AG10803 (cell line): ENCODE measurements at places on chromosomes 5 and 9.

- DNase-seq = peak; percentile 77
Observed at GRCh38 chr9:76701441-76702039, 62.7 kb upstream of the PCA3 start.

DNA sequence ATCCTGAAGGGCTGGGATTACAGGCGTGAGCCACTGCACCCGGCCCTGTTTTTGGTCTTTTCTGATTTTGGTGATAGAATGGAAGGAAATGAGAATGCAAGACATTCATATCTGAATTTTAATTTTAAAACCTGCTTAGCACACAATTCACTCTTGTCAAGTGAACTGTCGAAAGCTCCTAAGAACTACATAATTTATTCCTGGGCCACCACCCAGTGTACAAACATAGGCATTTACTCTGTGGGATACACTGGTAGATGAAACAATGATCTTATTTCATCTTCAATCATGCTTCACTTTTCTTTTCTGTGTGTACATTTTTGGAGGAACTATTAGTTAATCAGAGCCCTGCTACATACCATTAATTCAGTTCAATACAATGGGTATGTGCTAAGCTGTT lies 227.3 kb downstream of the EBF1 start:
- no peak for DNase-seq

- no peak for DNase-seq
Observed at GRCh38 chr5:40801771-40802562, 3.8 kb upstream of the PRKAA1 start.

DNA sequence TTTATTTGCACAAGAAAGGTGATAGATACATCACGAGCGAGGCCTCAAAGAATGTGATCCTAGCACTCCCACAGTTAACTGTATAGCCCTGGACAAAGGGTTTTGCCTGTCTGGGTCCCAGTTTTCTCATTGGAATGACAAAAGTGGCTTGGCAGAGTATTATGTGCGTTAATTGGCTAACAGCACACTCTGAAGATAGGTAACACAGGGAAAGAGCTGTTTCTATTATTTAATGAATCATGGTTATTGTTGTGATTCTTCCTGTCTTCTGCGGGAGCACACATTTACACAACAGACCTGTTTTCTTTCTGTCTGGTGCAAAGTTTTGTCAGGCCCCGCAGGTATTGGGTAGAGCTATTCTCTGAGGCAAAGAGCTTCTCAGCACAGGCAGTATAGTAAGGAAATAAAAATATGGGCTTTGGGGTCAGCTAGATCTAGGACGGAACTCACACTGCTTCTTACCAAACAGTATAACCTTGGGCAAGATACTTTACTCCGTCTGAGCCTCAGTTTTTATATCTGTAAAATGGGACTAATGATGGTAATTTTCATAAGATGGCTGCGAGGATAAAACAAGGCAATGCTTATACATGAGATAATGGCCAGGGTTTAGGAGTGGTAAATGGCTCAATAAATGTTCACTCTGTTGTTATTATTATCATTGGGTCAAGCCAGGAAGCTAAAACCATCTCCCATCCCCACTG lies 78.9 kb downstream of the PLAC8L1 start:
- DNase-seq = no peak

GRCh38 chr5:164185000-164185399 lies 679.6 kb downstream of the MAT2B start:
- no peak for DNase-seq

GRCh38 chr5:154779105-154779504 lies 23.9 kb downstream of the LARP1 start:
- DNase-seq = peak; percentile 84

DNA sequence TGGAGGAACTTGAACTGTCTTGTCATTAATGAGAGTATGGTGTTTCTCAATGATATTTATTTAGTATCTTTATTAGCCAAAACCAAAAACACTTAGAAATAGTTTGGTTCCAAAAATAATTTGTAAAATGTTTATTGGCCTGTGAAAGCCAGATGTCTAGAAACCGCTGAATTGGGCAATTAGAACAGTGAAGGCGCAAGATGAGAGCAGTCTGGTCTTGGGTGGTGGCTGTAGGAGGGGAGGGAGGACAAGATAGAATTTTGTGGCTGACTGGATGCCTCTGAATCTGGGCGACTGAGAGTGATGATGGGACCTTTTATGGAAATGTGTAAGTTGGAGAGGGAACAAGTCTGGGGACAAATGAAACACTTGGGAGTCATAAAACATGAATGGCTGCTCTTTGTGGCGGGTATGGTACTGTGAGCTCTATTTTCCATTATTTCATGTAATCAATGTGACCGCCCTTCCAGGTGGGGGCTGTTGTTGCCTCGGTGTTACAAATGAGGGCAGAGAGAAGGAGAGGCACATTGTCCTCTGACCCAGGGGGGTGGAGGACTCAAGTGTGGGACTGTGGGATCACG lies 35.5 kb downstream of the PDZD2 start:
- DNase-seq = no peak

DNA sequence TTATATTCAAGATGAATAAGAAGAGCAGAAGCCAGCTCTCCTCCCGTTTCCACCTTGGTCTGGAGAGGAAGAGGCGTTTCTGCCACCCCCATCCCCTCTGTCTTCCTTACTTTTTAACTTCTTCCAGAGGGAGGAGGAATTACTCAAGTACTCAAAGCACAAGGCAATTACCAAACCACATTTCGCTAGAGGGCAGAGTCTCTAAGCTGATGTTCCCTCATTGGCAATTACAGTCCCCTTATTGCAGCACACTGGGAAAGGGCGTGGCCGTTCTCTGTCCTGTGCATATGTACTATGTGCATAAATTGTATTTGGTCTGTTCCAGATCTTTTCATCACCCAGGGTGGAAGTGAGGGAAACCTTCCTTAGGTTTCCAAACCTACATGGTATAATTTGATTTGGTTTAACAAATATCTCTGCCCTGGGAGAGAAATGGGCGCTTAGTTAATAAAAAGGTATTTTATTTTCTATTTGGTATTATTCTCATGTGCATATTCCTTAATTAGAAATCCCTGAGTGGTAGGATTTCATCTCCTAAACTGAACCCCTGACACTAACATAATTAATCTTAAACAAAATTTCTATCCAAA lies 29.8 kb upstream of the ALDOB start:
- peak; percentile 86 for DNase-seq

DNA sequence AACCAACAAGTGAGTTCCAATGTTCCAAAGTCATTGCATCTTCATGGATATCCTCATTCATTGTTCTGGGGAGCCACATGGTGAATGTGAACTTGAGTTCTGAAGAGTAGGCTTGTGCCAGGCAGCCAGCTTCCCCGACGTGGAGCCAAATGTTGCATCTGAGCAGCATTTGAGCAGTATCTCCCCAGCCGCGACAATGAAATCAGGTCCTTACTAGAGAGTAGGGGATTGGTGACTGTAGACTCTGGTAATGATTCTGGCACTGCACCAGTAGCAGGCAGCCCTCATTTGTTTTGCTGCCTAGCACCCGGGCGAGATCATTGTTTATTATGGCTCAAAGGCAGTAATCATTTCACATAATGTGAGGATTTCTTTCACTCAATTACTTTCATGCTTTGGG lies 451.4 kb upstream of the C9orf72 start:
- DNase-seq = no peak
